ENCODE measurements at places on chromosomes 16 and 17.

GRCh38 chr16:31093132-31093703 lies 1.4 kb downstream of the VKORC1 start:
- no peak for DNase-seq

- no peak for DNase-seq
Observed at GRCh38 chr16:61332461-61332860, 703.8 kb downstream of the CDH8 start.

DNA sequence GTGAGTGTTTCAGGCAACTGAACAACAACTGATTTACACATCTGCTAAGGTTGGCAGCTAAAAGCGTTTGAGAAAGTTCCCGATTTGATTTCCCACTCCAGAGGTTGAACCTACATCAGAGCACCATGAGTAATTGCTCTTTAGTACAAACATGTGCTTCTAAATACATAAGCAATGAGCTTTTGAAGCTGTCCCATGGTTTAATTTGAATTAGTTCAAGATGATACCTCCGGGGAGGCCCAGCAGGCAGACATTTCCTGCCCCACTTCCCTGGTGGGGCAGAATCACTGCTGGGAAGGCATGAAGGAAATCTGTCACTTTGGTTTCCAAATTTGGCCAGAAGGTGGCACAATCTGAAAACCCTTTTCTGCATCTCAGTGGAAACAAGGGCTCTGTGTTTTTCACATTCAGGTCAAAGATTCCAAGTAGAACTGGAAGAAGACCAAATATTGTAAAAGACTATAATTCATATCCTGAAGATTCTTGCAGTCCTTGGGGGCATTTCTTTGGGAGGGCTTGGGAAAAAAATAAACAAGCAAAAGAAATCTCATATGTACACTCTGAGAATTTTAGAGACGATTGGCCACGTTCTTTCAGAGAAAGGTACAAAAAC lies 176.2 kb upstream of the FAM20A start:
- DNase-seq, result no peak

- DNase-seq, result no peak
Observed at GRCh38 chr16:70647441-70648359, 1.3 kb downstream of the IL34 start.

DNA sequence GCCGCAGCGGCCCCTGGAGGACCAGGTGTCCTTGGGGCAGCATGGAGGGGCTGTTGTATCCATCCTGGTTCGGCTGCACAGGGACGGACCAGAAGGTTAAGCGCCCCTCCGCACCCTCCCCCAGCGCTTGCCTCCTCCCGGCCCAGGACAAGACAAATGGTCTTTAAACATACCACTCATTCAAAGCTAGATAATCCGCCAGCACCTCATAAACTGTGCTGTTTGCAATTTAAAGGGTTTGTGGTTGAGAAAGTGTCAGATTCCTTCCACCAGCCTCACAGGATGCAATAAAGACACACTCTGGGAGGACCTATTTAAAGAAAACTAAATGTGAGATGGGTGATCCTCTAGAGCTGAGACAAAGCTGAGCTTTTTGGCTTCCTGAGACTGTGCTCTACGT lies 426.2 kb upstream of the EEF2KMT start:
- no peak for DNase-seq

- DNase-seq, result no peak
Observed at GRCh38 chr17:66474806-66475497, 172.5 kb downstream of the PRKCA start.

GRCh38 chr17:72191921-72192799 lies 71.3 kb downstream of the SOX9 start:
- DNase-seq, result no peak

- DNase-seq, result no peak
Observed at GRCh38 chr17:47916489-47917208, 20.6 kb downstream of the SP2 start.

DNA sequence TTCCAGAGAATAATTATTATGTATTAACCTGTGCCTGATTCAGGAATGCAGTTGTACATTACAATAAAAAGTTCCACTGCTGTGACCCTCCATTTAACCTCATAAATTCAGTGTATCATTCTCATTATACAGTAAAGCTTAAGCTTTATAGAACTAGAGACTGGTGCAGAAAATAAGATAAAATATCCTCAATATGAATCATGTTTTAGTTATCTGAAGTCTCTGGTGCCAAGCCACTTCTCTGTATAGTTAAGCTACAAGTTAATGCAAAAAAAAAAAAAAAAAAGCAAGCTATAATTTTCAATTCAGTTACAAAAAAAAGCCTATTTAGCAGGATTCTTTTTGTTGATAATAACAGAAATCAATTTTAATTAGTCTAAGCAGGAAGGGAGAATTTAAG lies 22.4 kb upstream of the SMIM36 start:
- no peak for DNase-seq

DNA sequence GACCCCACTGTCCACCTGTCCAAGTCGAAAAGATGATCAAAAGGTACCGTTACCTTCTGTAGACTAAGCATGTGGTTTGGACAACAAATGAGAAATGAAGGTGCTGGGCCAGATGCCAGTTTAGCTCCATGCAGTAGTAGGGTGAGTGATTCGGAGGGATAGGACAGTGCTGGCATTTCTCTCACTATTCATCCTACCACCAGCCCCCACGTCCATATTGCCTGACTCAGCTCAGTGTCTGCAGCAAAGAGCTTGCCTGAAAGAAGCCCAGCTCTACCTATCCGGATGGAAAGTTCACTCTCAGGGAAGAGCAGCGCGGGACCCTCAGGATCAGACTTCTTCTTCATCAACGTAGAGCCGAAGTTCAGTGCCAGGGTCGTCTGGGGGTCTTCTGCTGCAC lies 145.0 kb downstream of the SLC39A11 start:
- DNase-seq, result no peak

- no peak for DNase-seq
Observed at GRCh38 chr16:57700781-57701551, 6.4 kb downstream of the DRC7 start.

GRCh38 chr16:58832386-58832895 lies 98.3 kb upstream of the GOT2 start:
- DNase-seq, result no peak

DNA sequence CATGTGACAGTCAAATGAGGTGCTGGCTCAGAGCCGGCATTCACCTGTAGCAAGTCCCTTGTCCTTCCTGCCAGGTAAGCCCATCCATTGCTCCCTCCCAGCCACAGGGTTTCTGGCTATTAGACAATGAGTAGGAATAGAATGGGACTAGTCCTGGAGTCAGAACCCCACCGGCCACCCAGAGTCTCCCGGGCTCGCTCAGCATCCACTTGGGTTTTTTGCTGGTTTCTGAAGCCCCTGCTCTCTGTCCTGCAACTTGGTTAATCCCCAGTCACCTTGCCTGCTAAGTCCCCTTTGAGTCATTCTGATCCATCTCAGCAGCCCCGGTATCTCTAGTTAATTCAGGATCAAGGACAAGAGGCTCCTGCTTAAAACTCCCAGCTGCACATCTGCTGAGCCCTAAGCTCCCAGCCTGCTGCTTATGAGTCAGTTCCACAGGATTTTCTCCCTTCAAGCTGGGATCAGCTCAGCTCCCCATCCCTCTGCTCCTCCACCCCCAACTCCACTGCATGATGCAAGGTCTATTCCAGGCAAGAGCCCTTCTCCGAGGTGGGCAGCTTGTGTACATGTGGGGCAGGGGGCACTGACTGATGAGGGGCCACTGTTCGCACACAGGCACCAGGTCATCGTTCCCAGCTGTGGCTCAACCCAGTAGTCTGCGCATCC lies 19.9 kb upstream of the MRPS23 start:
- DNase-seq, result no peak

GRCh38 chr16:11183035-11183812 lies 72.8 kb downstream of the SOCS1 start:
- no peak for DNase-seq

- DNase-seq, result no peak
Observed at GRCh38 chr17:46958041-46958591, 20.9 kb downstream of the RPRML start.

- DNase-seq, result no peak
Observed at GRCh38 chr17:79202480-79202879, 127.9 kb downstream of the ENGASE start.

DNA sequence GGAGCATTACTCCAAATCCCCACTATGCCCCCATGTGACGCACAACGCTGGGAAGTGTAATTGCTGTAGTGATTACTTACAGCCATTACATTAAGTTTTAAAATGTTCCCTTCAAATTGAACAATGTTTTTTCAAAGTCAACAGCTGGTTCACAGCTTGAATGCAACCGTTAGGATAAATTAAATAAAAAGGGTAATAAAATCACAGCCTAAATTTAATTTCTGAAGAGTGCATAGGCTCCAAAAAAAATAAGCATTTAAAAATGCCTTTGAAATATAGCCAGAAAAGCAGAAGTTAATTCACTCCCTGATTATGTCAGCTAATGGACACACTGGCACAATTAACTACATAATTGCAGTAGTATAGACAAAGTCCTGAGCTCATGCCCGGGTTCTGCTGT lies 50.5 kb upstream of the KDM8 start:
- no peak for DNase-seq

- no peak for DNase-seq
Observed at GRCh38 chr17:47703671-47704070, 9.7 kb downstream of the TBKBP1 start.

- DNase-seq, result no peak
Observed at GRCh38 chr17:19590451-19590850, 56.8 kb downstream of the SLC47A1 start.

DNA sequence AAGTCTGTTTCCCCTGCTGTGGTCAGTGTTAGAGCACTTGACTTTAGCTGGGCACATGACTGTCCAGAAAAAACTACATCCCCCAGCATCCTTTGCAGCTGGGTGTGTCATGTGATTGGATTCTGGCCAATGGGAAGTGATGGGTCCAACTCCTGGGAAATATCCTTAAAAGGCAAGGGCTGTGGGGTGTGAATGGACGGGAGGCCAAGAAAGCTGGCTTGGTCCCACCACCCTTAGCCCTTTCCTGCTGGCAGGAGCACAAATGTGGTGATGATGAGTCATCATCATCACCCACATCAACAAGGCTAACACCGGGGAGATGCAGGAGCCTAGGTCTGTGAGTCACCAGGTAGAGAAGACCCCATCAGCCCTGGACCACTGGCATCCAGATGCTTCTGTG lies 341.7 kb downstream of the C16orf95 start:
- DNase-seq, result no peak

DNA sequence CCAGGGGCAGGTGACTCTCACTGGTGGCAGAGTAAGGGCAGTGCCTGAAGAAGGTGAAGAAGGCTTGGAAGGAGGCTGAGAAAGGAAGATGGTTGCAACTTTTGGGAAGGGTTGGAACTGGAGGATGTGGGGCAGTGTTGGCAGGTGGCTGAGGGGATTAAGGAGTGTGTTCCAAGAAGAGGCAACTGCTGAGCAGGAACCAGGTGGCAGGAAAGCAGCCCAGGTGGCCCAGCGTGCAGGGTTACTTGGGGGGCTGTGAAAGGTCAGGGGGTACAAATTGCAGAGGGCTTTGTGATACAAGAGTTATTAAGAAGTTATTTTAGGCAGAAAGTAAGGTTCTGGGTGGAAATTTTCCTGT lies 28.6 kb downstream of the WSCD1 start:
- no peak for DNase-seq

DNA sequence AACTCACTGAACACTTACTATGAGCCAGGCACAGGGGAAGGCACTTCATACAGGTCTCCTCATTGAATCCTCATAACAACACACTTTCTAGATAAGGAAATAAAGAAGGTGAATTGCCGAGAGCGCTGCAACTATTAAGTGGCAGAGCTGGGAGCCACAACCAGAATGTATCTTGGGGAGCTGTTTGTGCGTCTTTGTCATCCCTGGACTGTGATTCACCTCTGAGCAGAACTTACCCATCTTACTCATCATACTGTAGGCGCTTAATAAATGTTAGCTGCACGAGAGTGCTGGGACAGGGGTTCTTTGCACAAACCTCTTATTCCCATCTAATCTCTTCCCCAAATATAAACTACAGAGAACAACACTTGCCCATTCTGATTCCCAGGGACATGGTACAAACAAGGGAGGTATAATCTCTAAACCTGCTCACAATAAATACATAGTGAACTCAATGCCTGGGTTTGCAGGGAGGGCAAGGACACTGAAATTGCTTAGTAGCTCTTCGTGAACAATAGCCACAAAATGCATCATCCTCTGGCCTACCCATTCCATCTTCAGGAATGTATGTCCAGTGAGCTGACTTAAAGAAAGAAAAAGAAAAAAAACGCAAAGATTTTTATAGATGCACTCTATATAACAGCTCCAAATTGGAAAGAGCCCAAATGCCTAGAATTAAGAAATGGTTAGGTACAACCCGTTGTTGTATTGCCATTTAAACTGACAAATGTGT lies 43.0 kb downstream of the MYO18A start:
- no peak for DNase-seq

DNA sequence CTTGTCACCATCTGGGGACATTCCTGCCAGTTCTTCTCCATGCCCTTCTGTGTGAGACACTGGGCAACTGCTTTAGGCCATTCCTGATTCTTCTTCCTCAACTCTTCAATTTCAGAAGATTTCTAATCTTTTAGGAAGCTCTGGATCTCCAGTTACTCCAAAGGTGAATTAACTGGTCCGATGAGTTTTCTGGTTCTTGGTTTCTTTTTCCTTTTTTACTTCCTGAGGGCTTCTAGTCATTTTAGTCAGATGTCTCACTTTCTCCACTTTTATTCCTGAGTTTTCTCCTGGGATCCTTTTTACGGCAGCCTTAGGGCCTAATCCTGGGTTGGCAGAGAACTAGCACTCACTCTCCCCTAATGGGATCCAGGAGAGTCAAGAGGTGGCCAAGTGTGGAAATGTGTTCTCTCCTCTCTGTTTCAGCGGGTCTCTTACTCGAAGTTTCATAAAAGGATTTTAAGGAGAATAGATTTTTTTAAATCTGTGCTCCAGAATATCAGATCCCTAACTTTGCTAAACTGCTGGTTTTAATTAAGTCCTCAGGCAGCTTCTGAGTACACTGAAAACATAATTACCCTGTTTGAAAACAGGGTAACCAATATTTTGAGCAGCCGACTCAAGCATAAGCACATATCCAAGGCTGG lies 107.6 kb downstream of the RMI2 start:
- DNase-seq, result no peak

DNA sequence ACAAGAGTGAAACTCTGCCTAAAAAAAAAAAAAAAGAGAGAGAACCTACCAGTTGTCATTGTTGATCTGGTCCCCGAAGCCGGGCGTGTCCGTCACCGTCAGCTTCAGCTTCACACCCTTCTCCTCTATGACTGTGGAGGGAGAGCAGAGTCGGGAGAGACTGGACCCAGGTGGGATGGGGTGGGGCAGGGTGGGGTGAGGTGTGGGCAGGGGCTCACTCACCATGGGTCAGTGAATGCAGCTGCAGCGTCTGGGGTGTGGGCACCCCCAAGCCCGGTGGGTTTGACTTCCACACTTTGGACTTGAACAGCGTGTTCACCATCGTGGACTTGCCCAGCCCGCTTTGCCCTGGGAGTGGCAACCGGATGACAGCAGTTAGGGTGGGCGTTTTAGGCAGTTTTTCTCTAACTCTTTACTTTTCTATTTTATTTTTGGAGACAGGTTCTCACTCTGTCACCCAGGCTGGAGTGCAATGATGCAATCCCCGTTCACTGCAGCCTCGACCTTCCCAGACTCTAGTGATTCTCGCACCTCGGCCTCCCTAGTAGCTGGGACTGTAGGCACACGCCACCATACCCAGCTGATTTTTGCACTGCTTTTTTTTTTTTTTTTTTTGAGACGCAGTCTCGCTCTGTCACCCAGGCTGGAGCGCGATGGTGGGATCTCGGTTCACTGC lies 2.2 kb downstream of the SEPTIN12 start:
- no peak for DNase-seq

GRCh38 chr16:48197294-48197693 lies 41.5 kb upstream of the ABCC12 start:
- no peak for DNase-seq
